ENCODE measurements at places on chromosomes 7 and 10. TPM values are rescaled to one million over a fixed set of nuclear protein-coding genes. Genes with fewer than 3 reads are reported as not detected.
A peak's percentile ranks its signal among the peaks of the same experiment; 100 is the strongest.

- DNase-seq, result no peak
These were observed 29.8 kb upstream of the EPC1 start for GRCh38 chr10:32376771-32377170.

MACC1 gene
- 35.2 TPM for total RNA-seq

GRCh38 chr7:1909476-1909875 lies 239.4 kb downstream of the ELFN1 start:
- no peak for DNase-seq

DNA sequence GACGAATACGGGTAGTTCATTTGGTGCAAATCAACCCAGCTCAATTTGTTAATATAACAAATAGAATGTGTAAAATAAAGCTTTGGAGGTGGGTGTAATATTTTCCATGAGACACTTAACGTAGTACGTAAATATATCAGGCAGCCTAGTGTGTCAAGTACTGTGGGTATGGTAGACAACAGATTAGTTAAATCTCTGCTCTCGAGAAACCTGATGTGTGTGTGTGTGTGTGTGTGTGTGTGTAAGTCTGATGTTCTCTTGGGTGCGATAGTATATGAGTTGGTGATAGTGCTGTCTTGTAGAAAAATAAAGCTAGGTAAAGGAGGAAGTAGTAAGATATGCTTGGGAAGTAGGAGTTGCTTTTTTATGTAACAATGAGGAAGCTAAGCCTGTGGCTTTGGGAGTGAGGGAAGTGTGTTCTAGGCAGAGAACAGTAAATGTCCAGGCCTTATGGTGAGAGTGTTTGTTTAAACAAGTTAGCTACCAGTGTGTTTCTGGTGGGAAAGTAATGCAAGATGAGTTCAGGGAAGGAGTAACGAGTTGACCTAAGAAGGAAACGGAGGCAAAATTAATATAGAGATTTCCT lies 26.1 kb downstream of the WAC start:
- no peak for DNase-seq

PKD1L1 gene
- 5.9 TPM for total RNA-seq

DNA sequence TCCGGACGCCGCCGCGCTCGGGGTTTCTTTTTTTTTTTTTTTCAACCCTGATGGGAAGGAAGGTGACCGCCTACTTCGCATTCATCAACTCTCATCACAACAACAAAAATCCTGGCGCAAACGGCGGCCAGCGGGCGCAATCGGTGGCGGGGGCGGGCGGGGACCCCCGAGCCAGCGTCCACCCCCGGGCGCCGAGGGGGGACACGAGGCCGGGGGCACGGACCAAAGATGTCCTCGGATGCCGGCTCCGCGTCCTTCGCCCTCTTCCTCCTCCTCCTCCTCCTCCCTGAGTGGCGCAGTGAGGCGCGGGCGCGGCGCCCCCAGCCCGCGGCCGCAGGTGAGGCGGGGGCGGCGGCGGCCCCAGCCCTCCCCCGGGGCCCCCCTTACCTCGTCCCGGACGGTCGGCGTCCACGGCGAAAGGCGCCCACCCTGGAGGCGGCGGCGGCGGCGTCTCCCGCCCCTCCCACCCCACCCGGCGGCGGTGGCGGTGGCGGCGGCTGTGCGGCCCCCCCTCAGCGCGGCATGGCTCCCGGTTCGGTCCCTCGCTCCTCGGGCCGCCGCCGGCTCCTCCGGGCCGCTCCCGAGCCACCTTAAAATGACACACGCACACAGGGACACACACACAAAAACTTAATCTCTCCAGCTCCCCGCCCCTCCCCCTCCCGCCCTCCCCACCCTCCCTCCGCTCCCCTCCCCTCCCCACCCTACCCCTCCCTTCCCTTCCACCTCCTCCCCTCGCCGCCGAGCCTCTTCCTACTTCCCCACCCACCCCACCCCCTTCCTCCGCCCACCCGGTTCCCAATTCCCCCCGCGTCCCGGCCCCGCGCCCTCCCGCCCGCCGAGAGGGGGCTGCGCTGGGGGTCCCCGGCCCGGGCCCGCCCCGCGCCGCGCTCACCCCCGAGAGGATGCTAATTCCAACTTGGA lies at the start of gene CTBP2:
TSS of gene CTBP2 (minus strand) at position 632 of the 924 bp plus-strand sequence.
- DNase-seq, result peak; percentile 62

GRCh38 chr7:154917808-154918160 lies 85.1 kb downstream of the PAXIP1 start:
- DNase-seq, result no peak

DNA sequence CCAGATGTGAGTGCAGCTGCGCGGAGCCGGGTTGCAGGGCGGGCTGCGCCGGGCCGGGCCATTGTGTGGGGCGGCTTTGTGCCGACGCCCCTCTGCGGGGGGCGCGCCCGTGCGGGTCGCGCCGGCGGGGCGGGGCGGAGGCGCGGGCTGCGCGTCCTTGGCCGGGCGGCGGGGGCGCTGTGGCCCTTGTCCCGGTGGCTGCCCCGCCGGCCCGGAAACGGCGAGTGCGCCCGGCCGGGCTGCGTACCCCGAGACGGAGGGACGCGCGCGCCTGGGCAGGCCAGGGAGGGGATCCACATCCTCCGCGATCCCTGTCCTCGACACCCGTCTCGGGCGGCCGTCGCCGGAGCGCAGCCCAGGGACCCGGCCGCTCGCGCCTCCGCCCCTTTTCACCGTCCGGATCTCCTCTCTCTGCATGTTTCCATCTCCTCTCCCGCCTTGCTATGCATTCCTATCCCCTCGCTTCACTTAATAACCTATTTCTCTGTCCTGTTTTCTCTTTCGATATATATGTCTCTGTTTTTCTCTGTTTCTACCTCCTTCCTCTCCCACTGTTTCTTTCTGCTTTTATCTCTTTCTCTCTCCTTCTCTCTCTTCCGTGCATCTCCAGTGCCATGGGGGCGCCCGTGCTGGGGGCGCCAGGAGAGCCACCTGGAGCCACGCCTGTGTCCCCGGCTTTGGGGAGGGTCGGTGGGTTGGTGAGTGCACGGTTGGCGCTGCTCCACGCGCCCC lies 765 bp downstream of the PFKFB3 start:
- DNase-seq, result no peak

DNA sequence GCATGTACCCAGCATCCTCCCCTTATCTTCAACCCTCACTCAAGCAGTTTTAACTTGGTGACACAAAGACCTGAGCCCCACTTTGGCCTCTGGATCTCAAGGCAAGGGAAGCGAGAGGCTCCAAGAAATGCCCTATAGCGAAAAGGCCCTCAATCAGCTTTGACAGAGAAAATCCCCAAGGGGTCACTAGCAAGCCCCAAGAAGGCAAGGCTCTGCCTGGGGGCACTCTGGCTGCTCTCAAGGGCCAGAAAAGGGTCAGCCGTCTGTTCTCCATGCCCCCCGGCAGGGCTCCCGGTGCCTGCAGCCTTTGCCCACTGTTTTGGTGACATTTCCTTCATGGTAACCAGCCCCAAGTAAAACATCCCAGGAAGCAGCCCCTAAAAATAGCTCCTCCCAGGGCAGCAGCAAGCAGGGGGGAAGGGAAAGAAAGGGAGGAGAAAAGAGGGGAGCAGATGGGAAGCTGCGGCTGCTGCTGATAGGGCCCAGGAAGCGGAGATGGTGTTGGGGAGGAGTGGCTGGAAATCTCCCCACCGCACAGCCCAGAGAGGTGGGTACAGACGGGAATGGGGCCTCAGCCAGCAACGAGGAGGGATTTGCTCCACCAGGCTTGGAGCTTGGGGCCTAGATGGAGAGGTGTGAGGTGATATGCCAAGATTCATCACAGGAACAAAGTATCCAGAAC lies 7.1 kb downstream of the CAMK2G start:
- DNase-seq, result no peak

IKZF5 gene
- total RNA-seq, result 18.5 TPM

C10orf62 gene
- not detected for total RNA-seq

PTPN20 gene
- total RNA-seq, result 2.5 TPM

DNA sequence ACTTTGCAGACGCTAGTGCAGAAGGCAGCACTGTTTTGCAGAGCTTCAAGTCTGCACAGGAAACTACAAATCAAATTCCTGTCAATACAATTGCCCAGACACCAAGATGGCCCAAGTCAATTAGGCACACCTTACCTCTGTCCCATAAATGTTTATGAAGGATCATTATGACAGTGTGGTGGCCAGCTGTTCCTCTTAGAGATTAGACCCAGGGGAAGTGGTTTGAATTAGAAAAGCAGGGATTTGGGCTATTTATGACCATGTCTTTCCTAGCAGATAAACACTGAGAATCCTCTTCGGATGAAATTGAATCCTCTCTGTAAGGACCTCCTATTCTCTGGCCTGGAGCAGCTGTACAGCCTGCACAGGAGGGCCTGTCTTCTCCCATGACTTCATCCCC lies 9.9 kb upstream of the NEUROG3 start:
- DNase-seq, result no peak

- DNase-seq, result no peak
These were observed 17.3 kb upstream of the CSGALNACT2 start for GRCh38 chr10:43120929-43121314.

BEND7 gene
- 22.5 TPM for total RNA-seq

SEMA3E gene
- 24.0 TPM for total RNA-seq

CRYGN gene
- total RNA-seq, result not detected

- DNase-seq, result peak; percentile 9
These were observed 52.2 kb upstream of the SHH start for GRCh38 chr7:155864271-155864985.

- peak; percentile 79 for DNase-seq
These were observed 302.6 kb downstream of the KLF6 start for GRCh38 chr10:3482200-3482993.

ADIRF gene
- total RNA-seq, result 790 TPM

- DNase-seq, result no peak
These were observed 113.0 kb downstream of the EXOC4 start for GRCh38 chr7:133365917-133366316.

THSD7A gene
- 21.6 TPM for total RNA-seq

RRP12 gene
- 51.9 TPM for total RNA-seq

DNA sequence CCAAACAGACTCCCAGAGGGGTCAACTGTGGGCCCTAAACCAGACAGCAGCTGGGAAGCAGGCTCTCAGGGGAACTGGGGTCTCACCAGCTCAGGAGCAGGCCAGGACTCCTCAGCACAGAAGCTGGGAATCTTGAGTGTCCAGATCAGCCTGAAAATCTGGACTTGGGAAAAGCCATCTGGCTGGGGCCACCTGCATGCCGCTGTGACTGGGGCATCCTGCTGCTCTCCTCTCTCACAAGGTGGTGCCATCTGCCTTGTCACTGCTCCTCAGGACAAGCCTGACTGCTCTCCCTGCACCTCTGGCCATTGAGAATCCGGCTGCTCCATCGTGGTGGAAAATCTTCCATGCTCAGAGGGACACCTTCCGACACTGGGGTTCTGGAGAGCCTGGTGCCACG lies 141.4 kb downstream of the PLPP4 start:
- DNase-seq, result no peak

NME8 gene
- total RNA-seq, result 1.5 TPM

DNA sequence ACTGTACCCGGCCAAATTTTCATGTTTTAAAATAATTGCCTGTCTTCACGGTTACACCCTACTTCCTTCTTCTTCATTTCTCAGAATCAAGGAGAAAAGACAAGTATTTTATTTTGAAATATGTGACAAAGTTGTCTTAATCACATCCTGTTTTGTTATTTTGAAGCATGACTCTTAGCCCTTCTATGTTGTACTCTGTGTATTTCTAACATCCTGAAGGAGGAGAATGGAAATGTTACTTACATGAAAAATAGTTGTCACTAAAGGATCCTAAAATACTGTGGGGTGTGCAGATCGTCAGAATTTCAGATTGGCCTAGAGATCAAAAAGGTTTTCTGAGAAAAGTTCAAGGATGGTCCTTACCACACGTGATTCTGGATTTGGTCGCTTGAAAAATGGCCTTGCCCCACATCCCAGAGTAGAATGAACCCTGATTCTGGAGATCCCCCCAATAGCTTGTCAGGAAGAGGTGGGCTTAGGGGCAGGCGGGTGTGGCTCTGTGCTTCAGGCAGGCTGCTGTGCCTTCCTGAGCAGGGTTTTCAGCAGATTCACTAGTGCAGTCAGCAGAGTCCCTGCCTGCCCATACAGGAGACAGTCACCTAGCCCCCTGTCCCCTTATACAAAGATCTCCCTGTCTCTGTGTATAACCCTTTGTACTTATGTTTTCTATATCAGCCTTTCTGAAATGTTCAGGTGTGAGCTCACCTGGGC lies 8.6 kb downstream of the UPP1 start:
- DNase-seq, result no peak

DNA sequence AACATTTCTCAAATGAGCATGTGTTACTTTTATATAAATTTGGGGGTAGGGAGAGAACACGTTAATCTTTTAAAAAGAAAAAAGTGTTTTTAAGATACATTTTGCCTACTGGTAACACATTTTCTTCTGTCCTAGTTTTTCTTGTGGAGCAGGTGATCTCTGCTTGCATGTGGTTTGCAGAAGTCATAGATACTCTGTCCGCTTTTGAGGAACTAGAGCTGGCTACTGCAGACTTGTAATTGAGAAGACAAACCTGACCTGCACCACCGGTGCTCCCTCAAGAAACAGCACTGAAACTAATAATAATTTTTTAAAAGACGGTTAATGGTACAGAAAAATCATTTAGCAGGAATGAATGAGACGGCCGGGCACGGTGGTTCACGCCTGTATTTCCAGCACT lies 243.1 kb downstream of the KIAA1217 start:
- no peak for DNase-seq

GRCh38 chr7:103810112-103810744 lies 179.2 kb downstream of the RELN start:
- DNase-seq, result no peak

DNA sequence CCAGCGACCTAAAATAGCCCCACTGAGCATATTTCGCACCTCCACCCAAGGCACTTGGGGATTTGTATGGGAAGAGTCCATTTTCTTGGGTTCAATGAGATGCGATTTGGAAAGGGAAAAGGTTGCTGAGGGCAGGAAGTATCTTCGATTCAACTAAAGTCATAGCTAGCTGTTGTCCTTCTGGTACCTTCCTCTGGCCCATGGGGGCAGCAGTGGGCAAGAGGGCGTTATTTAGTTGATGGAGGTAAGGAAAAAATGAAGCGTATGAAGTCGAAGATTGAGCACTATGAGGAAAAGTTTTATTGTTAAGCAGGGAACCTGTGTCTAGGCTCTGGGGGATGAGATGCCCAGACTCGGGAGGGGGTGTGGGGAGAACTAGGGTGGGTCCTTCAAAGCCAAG lies 135.4 kb downstream of the EVX1 start:
- no peak for DNase-seq

GRCh38 chr10:34844448-34844847 lies 29.4 kb upstream of the PARD3 start:
- no peak for DNase-seq

AOC1 gene
- 1.5 TPM for total RNA-seq

ELMO1 gene
- 51.9 TPM for total RNA-seq

DNA sequence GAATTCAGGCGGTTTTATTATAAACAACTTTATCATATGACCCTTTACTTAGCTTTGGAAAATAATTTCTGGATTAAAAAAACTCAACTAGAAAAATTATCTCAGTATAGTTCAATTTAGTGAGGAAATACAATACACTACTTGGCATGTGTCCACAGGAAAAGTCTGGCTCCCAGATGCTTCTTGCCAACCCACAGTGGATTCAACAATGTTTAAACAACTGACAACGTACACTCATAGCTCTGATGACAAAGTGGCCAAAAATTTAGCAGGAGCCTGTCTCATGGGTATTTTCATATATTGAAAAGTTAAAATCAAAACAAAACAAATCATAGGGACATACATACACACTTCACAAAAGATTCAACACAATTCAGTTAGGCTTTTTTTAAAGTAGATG lies 158.8 kb downstream of the SKAP2 start:
- no peak for DNase-seq

MLXIPL gene
- 4.6 TPM for total RNA-seq

Measured in ureter (tissue), 1 donor.